ENCODE measurements at places on chromosomes 2 and 18. TPM values are rescaled to one million over a fixed set of nuclear protein-coding genes. Genes with fewer than 3 reads are reported as not detected.

DNA sequence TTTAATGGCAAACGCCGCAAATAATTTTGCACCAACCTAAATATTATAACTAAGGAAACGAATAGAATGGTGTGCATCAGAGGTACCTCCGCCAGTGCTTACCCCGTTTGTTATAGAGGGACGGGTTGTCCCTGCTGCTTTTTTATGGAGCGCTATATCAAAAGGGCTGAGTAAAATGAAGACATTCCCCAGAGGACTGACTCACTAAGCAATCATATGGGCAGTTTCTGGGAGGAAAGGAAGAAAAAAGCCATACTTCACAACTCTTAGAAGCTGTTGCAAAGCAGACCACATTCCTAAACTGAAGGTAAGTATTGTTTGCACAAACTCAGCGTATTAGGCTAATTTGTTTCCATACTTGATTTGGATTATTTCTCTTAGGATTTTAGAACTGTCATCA, 12.9 kb downstream of the ID2 start:
- no peak for DNase-seq

IL37 gene
- not detected for total RNA-seq

DQX1 gene
- total RNA-seq, result not detected

GPR45 gene
- not detected for total RNA-seq

BCL2 gene
- 6.2 TPM for total RNA-seq

SATB2 gene
- 5.7 TPM for total RNA-seq
